ENCODE measurements at places on chromosomes 7 and 10.

DNA sequence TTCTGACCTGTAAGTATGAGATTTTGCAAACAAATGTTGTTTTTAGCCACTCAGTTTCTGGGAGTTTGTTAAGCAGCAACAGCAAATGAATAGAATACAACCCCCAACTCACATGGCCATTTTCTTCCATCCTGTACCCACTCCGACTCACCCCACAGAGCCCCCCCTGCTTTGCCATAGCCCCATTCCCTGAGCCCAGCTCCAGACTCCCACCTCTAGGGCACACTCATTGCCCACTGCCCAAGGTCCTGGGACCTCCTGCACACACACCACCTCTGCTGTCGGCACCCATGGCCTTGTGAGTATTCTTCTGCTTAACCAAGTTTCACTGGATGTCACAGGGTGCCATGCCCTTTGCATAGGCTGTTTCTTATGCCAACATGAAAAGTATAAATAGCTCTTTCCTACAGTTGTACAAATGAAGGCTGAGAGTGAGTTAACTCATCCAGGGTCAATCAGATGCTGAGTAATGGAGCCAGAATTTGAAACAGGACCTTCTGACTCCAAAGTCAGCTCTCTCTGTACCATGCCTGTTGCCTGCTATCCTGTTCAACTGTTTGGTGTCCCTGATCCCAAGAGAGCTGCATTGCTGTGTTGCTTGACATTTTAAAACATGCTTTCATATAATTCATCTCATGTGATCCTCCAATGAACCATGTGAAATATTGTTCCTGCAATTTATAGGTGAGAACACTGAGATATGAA, 367.8 kb upstream of the ZMIZ1 start:
- H3K4me3 ChIP-seq, result no peak overlapping the region
- DNase-seq, result no peak

DNA sequence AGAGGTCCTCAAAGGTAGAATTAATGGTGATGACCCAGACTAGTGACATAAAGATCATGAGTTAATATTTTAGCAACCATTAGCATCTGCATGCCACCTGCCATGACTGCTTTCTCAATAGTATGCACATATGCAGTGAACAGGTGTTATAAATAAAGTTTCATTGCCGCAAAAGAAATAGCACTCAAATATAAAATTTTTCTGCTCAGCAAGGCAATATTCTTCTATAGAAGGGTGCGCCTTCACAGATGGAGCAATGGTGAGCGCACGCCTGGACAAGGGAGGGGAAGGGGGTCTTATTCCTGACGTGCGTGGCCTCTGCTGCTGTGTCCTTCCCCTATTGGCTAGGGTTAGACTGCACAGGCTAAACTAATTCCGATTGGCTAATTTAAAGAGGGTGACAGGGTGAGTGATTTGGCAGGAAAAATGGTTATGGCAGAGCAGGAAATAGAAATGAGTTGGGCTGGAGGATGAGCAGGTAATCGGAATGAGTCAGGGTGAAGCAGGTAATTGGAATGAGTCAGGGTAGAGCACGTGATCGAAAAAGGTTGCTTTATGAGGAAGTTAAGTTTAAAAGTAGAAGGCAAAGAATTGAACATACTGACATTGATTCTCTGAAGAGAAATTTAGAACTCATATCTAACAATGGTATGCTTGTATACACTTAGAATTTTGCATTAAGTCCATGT, 24.7 kb upstream of the TRIM24 start:
- DNase-seq, result no peak
- H3K36me3 ChIP-seq, result peaks cover 24% of the 10 kb centered on the region

DNA sequence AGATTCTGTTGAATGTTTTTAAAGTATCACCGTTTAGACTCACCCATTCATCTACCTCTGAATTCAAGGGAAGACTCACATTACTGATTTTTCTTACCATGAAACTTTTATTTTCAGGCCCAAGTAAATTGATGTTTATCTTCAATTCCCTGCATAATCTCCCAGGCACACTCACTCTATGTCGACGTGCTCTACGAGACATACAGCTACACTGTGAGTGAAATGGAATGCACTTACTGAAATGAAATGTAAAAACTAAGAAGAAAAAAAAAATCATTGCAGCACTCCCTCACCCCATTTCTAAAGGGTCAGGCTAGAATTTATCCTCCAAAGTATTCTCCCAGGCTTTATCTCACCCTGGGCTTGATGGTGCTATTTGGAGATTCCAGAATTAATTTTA, 987.9 kb downstream of the CCSER2 start:
- H3K36me3 ChIP-seq, result no peaks in the 10 kb centered on the region
- no peaks in the 10 kb centered on the region for H3K4me1 ChIP-seq
- no peak for DNase-seq
- no peak overlapping the region for H3K4me3 ChIP-seq
- H3K27ac ChIP-seq, result no peak overlapping the region
- H3K27me3 ChIP-seq, result no peaks in the 10 kb centered on the region

GRCh38 chr10:91762878-91763277, 35.3 kb upstream of the TNKS2 start:
- no peaks in the 10 kb centered on the region for H3K27me3 ChIP-seq
- H3K4me1 ChIP-seq, result no peaks in the 10 kb centered on the region

DNA sequence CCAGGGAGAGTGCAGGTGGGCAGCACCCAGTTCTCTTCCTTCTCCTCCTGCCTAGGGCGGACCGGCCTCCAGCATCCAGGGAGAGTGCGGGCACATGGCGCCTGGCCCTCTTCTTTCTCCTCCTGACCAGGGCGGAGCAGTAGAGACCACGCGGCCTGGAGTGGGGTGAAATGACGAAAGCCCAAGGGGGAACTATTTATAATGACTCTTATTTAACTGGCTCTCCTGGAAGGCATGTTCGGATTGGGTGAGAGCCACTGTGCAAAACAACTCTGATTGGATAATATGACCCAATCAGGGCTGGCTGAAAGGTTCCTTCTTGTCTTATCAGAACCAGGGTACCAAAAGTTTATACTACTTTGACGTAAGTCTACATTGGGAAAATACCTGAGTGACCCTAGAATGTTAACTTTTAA, 63.1 kb downstream of the ZNF37A start:
- no peaks in the 10 kb centered on the region for H3K27me3 ChIP-seq
- H3K4me1 ChIP-seq, result no peaks in the 10 kb centered on the region
- no peak overlapping the region for H3K4me3 ChIP-seq

GRCh38 chr10:81696609-81697388, 178.2 kb upstream of the NRG3 start:
- no peak overlapping the region for H3K4me3 ChIP-seq
- H3K4me1 ChIP-seq, result peaks cover 3% of the 10 kb centered on the region
- peak; percentile 79 for DNase-seq
- H3K27me3 ChIP-seq, result no peaks in the 10 kb centered on the region

DNA sequence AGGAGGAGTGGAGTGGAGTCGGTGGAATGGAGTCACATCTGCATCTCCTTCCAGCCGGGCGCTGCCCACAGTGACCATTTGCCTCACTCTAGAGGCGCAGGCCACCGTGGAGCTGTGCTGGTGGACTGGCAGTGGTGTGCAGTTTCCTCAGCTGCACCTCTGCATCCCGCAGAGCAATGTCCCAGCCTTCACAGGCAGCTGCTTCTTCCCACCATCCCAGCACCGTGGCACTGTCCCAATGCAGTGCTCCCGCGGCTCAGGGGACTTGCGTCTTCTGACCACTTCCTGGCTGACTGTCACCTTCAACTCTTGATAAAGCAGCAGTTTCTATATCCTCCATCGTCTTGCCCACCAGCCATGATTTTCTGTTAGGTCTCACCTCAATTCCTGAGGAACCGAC, 90.3 kb upstream of the SFMBT2 start:
- no peak overlapping the region for H3K4me3 ChIP-seq
- no peaks in the 10 kb centered on the region for H3K36me3 ChIP-seq
- no peaks in the 10 kb centered on the region for H3K4me1 ChIP-seq
- no peak for DNase-seq

- H3K36me3 ChIP-seq, result peaks cover 9% of the 10 kb centered on the region
- peak; percentile 51 for DNase-seq
- H3K27ac ChIP-seq, result no peak overlapping the region
- no peaks in the 10 kb centered on the region for H3K27me3 ChIP-seq
- peak overlapping the region; percentile 72 for H3K4me3 ChIP-seq
Measured at GRCh38 chr7:138663725-138664710, 37.1 kb downstream of the SVOPL start.

DNA sequence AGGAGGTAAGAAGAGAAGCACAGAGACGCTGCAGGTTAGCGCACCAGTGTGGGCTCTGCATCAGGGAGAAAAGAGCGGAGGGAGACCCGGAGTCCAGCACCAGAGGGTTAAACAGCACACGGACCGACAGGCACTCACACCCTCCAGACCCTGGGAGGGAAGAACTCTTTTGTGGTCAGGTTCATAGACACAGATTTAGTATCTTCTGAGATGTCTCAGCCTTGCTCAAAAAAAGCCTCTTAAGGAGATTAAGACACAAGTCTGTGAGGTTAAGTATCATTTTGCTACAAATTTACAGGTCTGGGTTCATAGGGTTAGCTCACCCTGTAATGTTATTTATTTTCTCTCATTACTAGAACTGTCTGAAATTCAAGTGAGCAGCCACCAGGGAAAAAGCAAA, 16.8 kb upstream of the NDST2 start:
- no peaks in the 10 kb centered on the region for H3K27me3 ChIP-seq
- H3K4me3 ChIP-seq, result no peak overlapping the region
- no peak for DNase-seq
- H3K36me3 ChIP-seq, result peaks cover 25% of the 10 kb centered on the region
- H3K4me1 ChIP-seq, result no peaks in the 10 kb centered on the region

GRCh38 chr10:80253266-80253962, 36.0 kb downstream of the MAT1A start:
- H3K4me3 ChIP-seq, result no peak overlapping the region
- H3K27ac ChIP-seq, result no peak overlapping the region
- no peaks in the 10 kb centered on the region for H3K27me3 ChIP-seq
- no peaks in the 10 kb centered on the region for H3K4me1 ChIP-seq
